T-helper 17 cell (primary cell): ENCODE measurements at places on chromosomes 12 and 14.

DNA sequence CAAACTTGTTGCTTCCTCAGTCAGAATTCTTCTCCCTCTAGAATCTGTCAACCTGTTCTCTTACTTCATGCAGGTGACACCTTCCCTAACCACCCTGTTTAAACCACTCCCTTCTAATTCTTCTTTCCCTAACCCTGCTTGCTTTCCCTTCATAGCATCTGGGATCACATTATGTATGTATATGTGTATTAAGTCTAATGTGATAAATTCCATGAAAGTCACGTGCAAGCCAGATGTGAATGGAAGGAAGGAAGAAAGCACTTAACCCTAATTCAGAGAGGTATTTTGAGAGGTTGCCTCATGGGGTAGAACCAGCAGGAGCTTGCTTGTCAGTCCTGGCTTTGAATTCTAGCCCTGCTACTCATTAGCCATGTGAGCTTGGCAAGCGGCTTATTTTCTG lies 340.0 kb downstream of the TRHDE start:
- no peak for DNase-seq

DNA sequence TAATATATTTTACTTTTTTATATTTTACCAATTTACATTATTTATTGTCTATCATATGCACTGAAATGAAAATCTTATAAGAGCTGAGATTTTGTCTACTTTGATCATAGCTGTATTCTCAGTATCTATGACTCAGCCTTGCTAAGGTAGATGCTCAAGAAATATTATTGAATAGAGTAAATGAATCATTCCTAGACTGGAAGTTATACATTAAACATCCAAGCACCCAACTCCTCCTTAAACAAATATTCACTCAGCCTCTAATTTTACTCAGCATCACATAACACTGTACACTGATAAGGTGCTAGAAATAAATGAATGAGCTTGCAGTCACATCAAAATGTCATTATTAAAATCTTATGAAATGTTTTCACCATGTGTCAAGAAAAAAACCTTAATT lies 1424.9 kb downstream of the LRFN5 start:
- DNase-seq, result no peak

DNA sequence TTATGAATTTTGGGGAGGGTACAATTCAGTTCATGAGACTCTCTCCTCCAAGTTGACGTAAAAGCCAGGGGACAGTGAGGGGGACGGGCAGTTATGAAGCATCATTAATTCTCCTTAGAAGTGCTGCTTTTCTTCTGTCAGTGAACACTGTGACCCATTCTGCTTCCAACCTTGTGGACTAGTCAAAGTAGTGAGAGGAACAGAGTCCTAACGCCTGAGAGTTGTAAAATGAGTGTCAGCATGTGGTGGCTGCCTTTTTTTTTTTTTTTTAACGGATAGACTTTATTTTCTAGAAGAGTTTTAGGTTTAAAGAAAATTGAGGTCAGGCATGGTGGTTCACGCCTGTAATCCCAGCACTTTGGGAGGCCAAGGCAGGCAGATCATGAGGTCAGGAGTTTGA lies 15.5 kb downstream of the RESF1 start:
- no peak for DNase-seq

DNA sequence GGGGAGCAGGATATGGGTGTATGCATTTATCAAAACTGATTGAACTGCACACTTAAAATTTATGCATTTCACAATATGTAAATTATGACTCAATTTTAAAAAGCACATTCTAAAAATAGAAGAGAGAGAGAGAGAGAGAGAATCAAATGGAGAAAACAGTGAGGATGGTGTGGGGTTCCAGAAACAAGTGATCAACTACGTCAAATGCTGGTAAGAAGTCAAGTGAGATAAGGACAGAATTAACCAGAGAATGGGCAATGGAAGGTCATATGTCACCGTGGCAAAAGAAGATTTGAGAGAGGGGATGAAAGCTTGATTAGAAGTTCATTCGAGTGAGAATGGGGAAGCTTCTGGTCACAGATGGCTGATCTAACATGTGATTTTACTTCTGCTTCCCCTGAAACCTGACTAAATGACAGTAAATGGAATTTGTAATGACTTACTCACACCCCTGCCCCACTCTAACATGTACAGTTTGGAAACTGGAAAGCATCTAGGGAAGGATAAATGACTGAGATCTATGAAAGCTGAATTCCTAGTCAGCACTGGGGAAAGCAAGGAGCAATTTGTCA lies 276.5 kb upstream of the AMIGO2 start:
- no peak for DNase-seq

DNA sequence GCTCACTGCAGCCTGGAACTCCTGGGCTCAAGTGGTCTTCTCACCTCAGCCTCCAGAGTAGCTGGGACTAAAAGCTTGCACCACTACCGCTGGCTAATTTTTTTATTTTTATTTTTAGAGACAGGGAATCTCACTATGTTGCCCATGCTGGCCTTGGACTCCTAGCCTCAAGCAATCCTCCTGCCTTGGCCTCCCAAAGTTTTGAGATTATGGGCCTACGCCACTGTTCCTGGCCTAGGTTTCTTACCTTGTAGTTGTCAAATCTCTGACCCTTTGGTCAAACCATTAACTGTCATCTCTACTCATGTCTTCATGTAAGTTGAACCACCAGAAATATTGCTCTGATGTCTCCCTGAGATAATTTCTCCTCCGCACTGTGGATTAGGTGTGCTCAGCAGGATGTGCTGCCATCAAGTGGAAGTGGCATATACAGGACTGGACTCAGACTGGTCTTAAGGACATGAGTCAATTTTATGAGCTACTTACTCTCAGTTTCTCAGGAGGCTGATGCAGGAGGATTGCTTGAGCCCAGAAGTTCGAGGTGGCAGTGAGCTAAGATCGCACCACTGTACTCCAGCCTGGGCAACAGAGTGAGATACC lies 28.5 kb downstream of the ACTR6 start:
- DNase-seq, result no peak

DNA sequence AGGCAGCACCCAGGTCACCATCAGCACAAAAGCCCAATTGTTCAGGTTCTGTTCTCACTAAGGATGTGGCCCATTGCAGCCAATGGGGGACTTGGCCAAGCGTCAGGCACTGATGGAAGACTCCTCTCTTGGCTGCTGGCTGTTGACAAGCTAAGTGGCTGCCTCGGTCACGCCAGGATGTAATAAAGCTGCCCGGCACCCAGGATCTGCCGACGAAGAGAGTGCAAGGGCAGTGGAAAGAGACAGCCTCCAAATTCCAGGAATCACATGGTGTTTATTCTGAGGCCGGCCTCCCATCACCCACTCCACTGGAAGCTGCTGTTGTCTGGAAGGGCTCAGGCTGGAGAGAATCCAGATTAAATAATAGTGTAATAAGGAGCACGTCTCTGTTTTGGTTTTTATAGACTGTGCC lies 451.8 kb upstream of the TBX3 start:
- no peak for DNase-seq

DNA sequence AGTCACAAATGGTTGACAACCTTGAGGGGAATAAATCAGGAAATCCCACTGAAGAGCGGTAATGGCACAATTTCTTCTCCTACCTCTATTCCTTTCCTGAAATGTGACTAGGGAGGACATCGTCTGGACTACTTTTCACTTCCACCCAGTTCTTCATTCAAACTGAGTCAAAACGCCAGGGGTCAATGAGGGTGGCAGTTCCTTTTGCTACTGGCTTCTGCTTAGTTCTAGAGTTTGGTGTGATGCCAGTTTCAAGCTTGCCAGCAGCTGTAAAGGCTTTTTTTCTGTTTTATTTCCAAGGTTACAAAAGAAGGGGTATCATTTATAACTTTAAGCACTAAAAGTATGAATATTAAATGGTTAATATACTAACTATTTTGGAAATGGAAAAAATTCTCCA lies 286.5 kb downstream of the SOX5 start:
- no peak for DNase-seq

- no peak for DNase-seq
Observed at GRCh38 chr12:55746913-55747231, 4.0 kb downstream of the GDF11 start.

DNA sequence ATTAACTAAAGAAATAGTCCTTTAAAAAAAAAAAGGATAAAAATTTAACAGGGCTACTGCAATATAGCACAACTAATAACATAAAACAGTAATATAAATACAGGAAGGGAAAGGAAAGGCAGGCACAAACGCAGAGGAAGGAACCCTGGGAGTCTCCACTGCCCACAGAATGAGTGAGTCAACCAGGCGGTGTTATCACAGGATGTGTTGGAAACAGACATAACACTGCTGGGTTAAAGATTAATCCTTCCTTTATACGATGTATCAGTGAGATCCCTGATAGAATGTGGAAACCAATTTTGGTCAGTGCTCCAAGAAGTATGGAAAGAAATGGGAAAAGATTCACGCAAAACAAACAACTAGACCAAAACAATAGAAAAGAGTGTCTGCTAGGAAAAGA lies 47.9 kb downstream of the FGD6 start:
- no peak for DNase-seq

DNA sequence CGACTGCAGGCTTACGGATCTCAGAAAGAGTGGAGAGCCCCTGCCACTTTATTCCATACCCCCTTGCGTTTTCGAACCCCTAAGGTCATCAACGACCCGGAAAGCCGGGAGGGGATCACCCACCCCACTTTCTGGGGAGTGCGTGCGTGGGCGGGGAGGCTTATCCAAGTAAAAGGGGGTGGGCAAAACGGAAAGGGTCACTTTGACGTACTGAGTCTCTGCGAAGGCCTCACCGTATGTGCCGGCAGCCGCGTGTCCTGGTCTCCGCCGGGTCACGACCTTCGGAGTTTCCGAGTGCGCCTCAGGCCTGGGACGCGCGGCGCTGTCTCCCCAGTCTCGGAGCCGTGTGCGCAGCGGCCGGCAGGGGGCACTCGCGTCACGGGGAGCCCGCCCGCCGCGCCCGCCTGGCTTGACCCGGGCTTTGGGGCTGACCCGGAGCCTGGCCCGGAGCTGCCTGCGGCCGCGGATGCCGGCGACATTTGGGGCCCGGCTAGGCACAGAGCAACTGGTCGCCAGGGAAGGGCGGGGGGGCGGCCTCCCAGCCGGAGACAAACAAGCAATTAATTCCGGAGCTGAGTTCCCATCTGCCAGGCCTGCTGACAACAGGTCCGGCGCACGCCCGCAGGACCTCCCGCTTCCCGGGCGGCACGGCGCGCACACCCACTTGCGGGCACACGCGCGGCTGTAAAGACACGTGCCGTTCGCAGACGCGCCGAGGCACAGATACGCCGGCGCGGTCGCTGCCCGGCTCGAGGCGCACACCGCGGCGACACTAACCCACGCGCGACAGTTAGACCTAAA lies 890 bp upstream of the KIF26A start:
- DNase-seq, result peak; percentile 65

GRCh38 chr14:51479584-51480325 lies 172.0 kb upstream of the FRMD6 start:
- DNase-seq, result no peak

GRCh38 chr14:36973806-36974442 lies 198.5 kb downstream of the SLC25A21 start:
- DNase-seq, result no peak

- no peak for DNase-seq
Observed at GRCh38 chr12:107448198-107448597, 237.4 kb upstream of the PWP1 start.

- no peak for DNase-seq
Observed at GRCh38 chr14:44565968-44566367, 58.9 kb upstream of the FSCB start.

DNA sequence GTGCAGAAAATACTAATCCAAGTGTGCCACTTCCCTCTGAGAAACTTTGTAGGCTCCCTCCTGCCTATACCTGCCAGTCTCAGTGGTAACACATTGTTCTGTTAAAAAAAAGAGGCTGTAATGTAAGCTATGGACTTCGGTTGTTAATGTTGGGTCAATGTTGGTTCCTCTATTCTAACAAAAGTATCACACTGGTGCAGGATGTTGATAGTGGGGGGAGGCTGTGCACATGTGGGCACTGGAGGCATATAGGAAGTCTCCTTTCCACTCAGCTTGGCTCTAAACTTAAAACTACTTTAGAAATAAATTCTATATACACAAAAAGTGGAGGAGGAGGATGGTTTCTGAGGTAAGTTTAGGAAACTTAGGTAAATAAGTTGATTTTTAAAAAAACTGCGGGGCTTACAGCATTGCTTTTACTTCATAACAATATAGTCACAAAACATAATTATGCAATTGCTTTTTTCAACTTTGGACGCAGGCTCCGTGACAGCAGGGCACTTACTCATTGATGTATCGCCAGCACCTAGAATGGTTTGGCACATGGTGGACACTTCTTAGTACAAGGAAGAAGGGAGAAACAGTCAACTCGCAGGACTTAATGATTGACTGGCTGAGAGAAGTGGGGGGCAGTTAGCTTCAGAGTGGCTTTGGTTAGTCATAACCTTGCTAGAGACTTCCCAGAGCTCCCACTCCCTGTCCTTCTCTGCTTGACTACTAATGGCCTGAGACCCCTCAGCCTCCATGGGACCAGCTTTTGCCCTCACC lies 7.9 kb upstream of the NYNRIN start:
- DNase-seq, result no peak

DNA sequence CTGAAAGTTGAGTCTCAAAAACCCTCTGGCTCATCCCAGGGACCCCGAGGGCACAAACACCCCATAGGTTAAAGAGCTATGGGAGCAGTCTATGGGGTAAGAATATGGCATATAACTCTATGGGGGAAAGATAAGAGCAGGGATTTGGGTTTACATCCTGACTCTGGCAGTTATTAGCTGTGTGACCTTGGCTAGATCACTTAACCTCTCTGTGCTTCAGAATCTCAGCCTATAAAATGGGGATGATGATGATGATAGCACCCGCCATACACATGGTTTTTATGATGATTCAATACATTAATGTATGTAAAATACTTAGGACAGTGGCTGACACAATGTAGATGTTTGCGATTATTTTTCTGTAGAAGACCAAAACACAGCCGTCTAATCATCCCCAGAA lies 26.2 kb downstream of the IRF2BPL start:
- no peak for DNase-seq

- no peak for DNase-seq
Observed at GRCh38 chr14:101134851-101135433, 231.4 kb upstream of the RTL1 start.
